Metanephros (tissue), 2 donors: ENCODE measurements at places on chromosomes 2 and 18. TPM values are rescaled to one million over a fixed set of nuclear protein-coding genes. Genes with fewer than 3 reads are reported as not detected.

EIF2AK2 gene
- total RNA-seq = 34.8 TPM

NEB gene
- total RNA-seq = 313 TPM

DPP4 gene
- total RNA-seq = 85.9 TPM

MDH1B gene
- 7.0 TPM for total RNA-seq

MPP4 gene
- 0.23 TPM for total RNA-seq

NOSTRIN gene
- total RNA-seq = 25.3 TPM

CCDC68 gene
- 9.3 TPM for total RNA-seq

ABCG5 gene
- total RNA-seq = 0.18 TPM

CHCHD5 gene
- 23.1 TPM for total RNA-seq

MGAT4A gene
- total RNA-seq = 24.2 TPM

KCNG2 gene
- total RNA-seq = 1.4 TPM

MRO gene
- total RNA-seq = 1.2 TPM

SERPINB7 gene
- total RNA-seq = 0.29 TPM
